Natural killer cell treated with Interleukin-12 subunit alpha and Interleukin-12 subunit beta and Interleukin-15 and Interleukin-18, amount 100 ng/mL, for 72 hours (primary cell): ENCODE measurements at places on chromosomes 4 and X. TPM values are rescaled to one million over a fixed set of nuclear protein-coding genes. Genes with fewer than 3 reads are reported as not detected.

DNA sequence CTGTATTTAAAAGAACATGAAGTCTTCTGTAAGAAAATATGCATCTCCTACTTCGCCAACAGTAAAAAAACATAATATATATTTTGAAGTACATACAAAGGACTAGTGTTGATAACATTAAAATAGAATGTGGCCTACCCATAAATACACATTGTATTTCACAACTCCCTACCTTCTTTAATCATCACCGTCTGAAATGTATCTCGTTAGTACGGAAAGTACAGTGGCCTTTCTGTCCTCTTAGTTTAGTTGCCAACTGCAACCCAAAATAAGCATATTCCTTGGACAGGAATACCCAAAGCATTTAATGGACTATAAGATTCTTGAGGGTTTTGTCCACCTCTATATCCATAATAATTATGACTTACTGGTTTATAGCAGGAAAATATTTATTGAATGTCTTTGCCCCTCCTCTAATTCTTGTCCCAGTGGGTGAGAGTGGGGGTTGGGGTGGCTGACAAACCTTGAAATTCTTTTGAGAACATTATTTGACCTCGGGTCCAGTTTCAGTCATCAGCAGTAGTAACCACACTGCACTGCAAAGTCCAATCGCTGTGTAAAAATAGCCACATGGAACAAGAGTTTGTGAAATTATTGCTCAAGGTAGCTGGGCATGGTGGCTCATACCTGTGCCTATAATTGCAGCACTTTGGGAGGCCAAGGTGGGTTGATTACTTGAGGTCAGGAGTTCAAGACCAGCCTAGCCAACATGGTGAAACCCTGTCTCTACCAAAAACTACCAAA, 474.5 kb downstream of the KLHL13 start:
- DNase-seq: no peak

DNA sequence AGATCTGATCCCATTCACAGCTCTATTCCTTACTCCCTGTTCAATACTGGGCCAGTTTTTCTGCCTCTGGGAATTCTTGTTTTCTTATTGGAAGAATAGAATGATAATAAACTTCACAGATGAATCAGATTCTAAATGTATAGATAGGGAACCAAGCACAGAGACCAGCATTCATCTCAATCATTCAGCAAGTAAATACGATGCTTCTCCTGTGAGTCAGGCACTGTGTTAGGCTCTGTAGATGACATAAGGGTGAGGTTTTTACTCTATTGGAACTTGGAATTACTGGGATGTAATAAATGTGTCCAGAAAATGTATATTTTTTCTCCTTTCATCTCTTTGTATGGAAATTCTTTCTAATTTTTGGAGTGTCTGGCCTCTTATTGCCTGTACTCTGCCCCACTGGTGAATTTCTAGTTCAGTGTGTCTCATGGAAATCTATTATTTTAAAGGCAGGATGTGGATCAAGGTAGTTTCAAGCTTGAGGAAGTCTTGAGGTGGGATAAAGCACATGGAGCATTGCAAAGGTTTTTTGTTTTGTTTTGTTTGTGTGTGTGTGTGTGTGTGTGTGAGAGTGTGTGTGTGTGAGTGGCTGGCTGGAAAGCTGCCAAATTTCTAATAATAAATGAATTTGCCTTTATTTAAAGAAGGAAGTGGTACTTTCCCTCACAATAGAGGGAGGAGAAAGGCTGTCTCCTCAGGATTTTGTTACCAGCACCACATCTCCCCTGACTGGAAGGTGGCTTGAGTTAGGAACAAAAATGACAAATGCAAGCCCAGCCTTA, 117.9 kb upstream of the HS3ST1 start:
- DNase-seq: no peak

GRCh38 chrX:107724653-107725052, 50.9 kb downstream of the TSC22D3 start:
- no peak for DNase-seq

DNA sequence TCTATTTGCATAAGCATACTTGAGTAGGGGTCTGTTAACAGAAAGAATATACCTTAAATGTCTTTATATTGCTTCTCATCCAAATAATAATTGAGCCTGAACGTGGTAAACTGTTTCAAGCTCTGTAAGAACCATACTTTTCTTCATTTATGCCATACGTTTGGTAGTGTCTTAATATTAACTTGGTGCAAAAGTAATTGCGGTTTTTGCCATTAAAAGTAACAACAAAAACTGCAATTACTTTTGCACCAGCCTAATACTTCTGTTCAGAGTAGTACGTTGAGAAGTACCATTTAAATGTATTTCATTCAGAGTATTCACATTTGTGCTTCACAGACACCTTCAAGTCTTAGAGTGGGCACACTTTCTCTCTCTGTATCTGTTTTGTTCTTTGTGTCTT, 60.5 kb downstream of the DDIT4L start:
- DNase-seq: no peak

DNA sequence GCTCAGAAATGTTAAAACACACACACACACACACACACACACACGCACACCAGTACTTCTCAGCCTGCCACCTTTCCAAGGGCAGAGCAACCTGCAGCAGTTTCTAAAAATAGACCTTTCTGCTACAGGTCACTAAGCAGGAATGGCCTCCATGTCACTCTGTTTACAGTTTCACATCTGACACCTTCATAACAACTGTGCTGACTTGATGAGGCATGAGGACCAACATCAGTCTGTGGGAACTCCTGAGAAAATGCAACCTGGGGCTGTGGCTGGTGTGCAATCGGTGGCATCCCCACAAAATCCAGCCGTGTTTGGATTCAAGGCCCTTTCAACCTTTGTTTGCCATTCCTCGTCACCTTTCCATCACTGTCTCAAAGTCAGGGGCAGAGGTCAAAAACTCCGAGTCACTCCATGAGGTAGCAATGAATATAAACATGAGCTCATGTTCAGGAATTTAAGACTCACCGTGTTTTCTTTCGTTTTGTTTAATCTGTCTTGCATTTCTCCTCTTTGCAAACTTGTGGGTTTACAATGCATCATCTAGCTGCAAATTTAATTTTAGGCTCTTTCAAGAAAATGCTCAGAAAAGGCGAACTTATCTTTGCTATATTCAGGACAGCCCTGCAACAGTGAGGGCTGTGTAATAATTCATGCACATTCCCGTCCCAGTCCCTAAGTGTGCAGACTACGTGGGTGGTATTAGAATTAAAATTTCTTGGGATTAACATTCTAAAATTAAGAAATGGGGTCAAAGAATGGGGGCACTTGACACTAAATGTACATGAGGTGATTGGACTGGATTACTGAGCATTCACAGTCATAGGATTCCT, 135.3 kb downstream of the SHROOM3 start:
- DNase-seq: no peak

DNA sequence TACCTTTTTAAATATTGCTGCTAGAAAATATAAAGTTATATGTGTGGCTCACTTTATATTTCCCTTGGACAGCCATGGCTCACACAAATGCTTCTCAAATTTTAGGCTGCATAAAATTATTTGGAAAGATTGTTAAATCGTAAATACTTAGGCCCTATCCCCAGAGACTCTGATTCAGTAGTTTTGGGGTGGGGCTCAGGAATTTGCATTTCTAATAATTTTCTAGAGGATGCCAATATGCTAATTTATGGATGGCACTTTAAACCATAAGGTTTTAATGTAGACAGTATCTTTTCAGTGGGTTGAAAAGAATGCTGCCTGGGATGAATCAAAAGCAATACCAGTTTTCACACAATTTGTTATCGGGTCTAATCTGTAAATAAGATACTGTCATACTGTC, 49.7 kb downstream of the RAP1GDS1 start:
- no peak for DNase-seq

GRCh38 chr4:69750346-69750745, 10.1 kb downstream of the SULT1B1 start:
- DNase-seq: no peak

The USP9X gene
- total RNA-seq: 48.3 TPM

The MTNR1A gene
- total RNA-seq: not detected
